ENCODE measurements at places on chromosomes 6 and 20.

- no peak for DNase-seq
Observed at GRCh38 chr20:62032609-62033368, 32.9 kb downstream of the TAF4 start.

GRCh38 chr20:52958211-52958610, 13.9 kb upstream of the TSHZ2 start:
- no peak for DNase-seq

GRCh38 chr20:18683839-18684238, 96.0 kb downstream of the DTD1 start:
- DNase-seq = no peak

- DNase-seq = no peak
Observed at GRCh38 chr6:165835410-165835851, 172.4 kb upstream of the PDE10A start.

- no peak for DNase-seq
Observed at GRCh38 chr6:127199470-127199869, 67.2 kb upstream of the RNF146 start.

DNA sequence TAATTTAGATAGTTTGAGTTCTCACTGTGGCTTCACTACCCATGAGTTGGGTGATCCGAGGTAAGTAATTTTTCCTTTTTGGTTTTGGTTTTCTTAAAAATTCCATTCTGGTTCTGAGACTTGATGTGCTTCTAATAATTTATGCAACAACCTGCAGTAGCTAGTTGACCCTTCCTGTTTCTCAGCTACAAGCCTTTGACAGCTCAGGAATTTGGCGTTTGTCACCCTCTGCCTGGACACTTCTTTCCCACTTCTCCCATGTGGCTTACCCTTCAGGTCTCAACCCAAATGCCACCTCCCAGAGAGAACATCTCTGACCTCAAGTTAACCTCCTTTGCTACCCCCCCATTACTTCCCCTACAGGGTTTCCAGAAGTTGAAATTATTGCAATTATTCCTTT, 49.7 kb upstream of the TSHZ2 start:
- DNase-seq = no peak

DNA sequence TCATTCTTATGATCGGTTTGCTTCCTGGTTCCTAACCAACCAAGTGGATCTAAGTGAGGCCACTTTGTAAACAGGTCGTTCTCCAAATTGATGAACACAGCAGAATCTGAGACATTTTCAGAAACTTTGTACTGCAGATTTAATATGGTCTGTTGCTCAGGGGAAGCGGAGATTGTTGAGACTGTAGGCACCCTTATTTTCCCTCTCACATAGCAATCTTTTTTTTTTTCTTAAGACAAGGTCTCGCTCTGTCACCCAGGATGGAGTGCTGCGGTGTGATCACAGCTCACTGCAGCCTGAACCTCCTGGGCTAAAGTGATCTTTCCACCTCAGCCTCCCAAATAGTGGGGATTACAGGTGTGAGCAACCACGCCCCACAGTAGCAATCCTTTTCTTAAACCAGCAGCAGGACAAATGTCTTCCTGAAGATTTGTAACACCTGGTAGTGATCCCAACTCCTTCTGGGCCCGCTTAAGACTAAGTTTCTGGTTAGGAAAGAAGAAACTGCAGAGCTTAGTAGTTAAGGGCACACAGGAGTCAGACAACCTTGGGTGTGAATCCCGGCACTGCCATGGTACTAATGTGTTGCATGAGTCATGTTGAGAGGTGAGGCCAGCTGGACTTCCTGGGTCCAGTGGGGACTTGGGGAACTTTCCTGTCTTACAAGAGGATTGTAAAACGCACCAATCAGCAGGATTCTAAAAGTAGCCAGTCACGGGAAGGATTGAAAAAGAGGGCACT, 48.4 kb upstream of the EZR start:
- DNase-seq = no peak

DNA sequence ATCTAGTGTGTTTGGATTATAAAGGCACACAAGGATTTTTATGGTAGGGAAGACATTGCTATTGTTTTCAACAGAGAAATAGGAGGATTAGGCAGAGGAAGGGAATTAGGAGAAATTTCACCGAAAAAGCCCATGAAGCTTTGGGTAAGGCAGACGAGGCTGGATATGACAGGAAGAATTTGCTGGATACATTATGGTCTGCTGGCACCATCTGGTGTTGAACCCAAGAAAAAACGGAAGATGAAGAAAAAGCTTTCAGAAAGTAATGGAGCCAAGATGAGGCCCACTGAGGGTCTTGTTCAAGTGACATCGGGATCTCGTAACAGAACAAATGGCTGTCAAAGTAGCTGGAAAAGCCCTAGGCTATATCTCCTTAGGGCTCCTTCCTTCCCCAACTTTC, 56.5 kb downstream of the OR2J2 start:
- DNase-seq = no peak

- DNase-seq = no peak
Observed at GRCh38 chr20:53227523-53227922, 255.4 kb downstream of the TSHZ2 start.

DNA sequence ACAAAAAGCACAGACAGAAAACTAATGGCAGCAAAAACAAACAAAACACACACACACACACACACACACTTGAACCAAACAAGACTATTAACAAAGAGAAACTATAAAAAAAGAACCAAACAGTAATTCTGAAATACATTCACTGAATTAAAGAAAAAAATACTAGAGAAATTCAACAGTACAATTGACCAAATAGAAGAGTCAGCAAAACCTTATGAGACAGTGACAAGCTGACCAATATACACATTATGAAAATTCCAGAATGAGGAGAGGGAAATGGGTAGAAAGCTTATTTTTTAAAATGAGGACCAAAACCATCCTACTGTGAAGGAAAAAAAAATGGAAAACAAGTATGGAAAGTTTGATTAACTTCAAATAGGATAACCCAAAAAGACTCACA, 212.2 kb upstream of the BTBD3 start:
- DNase-seq = no peak

- peak; percentile 76 for DNase-seq
Observed at GRCh38 chr20:56422076-56422823, 10.2 kb downstream of the CASS4 start.

DNA sequence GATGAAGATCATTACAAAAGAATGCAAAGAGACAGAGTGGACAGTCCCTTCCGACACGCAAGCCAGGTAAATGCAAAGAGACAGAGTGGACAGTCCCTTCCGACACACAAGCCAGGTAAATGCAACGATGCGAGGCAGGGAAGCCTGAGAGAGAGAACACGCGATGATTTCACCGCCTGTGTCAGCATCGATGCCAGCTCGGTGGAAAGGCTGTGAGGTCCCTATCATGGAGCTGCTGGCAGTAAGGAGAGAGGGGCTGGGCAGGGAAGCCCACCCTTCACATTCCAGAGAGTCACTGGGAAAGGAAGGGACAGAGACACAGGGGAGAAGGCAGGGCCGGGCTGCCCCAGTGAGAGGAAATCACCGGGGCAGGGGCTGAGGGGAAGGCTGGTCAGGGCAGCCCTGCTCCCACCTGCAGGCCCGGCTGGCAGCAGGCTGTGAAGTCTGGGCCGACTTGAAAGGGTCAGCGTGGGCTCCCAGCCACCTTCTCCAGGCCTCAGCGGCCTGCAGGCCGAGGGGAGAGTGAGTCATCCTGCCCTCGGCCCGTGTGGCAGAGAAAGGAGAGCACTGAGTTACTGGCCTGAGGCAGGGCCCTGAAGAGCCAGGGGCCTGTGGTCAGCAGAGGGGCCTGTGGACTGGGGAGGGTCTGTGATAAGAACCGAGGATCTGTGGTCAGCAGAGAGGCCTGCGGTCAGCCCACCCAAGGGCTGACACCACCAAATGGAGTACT, 80.4 kb downstream of the DACT2 start:
- no peak for DNase-seq

DNA sequence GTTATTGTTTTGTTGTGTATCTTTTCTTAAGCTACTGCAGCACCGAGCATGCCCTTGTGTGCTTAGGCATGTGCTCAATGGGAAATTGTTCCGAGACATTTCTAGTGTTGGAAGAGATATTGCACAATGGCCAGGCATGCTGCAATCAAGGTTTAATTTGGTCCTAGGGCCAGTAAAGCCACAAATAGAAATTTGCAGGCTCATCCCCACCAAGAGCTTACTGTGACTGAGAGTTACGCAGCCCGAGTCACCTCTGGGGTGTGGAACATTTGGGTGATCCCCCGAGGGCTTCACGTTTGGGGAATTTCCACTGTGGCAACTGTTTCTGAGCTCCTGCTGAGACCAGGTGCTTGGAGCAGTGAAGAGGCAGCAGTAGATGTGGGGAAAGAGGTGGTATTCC, 65.8 kb downstream of the ADTRP start:
- DNase-seq = peak; percentile 32
